Kasumi-1 (cell line): ENCODE measurements at places on chromosomes 6 and 20.

- DNase-seq: no peak
Observed at GRCh38 chr6:148854096-148854495, 107.3 kb downstream of the UST start.

- no peak for DNase-seq
Observed at GRCh38 chr6:47371139-47371869, 61.6 kb upstream of the TNFRSF21 start.

DNA sequence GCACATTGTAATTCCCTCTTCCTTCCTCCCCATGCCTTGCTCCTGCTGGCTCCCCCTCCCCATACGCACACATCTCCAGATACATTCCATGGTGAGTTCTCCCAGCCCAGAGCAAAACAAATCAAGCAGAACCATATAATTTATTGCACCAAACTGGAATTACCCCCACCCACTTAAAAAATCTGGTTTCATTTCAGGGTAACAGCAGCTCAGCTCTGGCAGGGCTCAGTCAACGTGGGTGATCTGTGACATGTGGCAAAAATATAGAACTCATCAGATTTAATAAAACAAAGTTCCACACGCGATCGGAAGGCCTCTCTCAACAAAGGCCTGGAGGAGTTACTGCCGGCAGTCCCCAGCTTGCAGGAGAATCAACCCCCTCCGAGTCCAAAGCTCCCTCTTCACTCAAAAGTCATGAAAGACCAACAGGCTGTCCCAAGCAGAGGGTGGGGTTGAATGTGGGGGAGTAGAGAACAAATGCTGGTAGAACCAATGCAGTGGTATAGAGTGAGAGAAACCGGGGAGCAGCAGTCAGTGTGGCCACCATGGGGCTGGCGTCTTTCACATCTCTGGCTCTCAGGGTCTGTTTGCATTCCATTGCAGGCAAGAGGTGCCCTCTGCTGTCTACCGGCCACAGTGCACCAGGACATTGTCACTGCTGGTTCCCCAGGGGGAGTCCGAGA lies 323.3 kb upstream of the NT5E start:
- DNase-seq: peak; percentile 56

DNA sequence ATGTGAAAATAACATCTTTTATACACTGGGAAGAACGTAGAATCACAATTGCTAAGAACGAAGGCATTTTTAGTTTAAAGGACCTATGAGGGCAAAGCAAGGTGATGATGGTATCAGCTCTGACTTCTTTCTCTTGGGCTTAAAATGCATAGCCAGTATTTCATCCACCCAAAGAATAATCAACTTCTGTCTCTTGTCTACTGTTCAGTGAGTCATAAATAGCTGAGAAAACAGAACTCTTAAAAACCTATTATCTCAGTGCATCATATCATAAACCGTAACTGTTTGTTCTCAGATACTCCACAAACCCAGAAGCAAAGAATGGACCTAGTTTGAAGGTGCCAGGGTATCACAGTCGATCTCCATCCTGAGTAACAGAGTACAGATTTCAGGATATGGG lies 5.2 kb downstream of the PHF10 start:
- no peak for DNase-seq

DNA sequence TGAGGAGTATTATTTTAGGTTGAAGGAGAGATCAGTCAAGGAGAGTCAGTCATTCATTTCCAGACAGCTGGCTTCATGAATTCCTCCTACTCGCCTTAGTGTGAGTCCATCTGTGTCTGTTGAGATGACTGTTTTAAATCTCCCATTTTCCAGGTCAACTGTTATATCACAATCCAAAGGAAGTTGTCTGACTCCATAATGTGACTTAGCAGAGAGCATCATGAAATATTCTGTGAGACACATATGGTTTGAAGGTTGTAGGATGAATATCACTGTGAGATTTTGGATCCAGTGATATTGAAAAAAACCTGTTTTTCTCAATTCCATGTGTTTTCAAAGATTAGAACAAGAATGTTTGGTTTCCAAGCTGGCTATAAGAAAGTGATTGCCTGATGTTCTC lies 530.2 kb upstream of the MAN1A1 start:
- no peak for DNase-seq

DNA sequence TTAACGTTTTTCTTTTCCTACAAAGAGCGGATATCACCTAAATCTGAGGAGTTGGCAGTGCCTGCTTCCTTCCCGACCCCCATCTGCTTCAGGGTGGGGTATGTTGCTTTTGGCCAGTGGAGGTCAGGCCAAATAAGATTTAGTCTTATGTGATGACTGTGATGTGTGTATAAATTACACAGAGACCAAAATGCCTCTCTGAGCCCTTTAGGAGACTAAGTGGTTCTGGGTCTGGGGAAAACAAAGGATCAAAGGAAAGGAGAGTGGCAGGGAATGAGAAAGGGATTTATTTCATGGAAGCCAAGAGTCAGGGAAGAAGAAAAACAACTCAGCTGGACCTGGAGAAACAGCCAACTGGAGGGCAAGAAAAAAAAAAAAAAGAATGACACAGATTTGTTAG lies 39.1 kb upstream of the TBC1D7 start:
- no peak for DNase-seq

DNA sequence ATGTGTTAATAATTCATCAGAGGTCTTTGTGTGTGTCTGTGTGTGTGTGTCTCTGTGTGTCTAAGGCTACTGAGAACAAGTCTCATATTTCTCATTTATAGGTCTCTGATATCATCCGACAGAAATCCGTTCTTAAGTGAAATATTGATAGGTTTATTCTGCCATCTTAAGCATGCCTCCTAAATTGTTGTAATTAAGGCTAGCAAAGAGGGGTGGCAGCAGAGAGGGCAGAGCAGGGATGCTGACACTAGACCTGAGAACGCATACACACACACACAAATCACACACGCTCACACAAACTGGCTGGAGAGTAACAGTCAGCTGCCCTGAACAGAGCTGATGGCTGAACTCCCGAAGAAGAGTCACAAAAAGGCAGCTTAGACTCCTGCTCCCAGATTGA lies 84.9 kb upstream of the LRFN2 start:
- no peak for DNase-seq
